Fibroblast of mammary gland (primary cell): ENCODE measurements at places on chromosomes 12 and 14.

GRCh38 chr12:29731591-29731990 lies 52.2 kb downstream of the TMTC1 start:
- no peak for DNase-seq

DNA sequence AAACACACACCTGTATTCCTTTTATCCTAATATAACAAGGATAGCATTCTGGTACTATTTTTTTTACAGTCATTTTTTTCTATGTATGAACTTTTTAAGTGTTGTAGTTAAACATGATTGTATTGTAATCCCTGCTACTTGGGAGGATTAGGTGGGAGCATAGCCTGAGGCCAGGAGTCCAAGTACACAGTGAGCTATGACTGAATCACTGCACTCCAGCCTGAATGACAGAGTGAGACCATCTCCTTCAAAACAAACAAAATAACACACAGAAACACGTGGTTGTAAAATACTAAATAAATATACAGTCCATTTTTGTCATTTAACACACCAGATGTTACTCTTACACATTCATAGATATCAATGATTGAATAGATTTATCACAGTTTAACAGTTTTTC lies 56.9 kb downstream of the MAP4K5 start:
- DNase-seq, result peak; percentile 29

- DNase-seq, result no peak
Observed at GRCh38 chr12:87520968-87521367, 508.2 kb downstream of the C12orf50 start.

DNA sequence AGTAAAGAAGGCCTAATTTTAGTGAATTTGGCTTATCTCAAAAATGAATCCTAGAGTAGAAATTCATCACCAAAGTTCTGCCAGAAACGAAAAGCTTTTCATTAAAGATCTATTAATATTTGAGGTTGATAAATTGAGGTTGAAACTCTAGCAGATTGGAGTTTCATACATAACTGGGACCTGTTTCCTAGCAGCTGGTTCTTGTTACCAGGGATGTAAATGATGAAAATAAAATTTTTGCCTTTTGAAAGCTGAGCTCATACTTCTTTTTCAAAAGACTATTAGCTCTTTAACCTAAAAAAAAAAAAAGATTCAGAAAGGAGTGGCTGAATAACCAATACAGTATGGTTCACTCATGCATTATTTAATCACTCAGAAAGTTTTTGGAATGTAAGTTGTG lies 98.3 kb downstream of the PTGER2 start:
- peak; percentile 27 for DNase-seq

DNA sequence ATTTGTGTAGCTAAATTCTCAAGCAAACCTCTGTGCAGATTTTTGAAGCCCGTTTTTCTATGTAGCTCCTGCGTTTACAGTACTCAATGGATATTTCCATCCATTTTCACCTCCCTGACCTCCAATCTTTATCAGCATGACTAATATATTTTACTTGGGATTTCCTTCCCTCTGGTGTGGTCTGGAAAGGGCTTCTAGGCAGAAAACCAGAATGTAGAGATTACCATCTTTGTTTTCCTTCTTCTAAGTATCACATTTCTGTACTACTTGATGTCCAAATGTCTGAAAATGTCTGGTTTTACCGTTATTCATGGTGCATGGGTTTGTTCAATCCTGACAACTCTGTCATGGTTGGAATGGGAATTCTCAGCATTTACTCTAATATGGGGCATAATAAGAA lies 907.6 kb upstream of the FLRT2 start:
- no peak for DNase-seq

DNA sequence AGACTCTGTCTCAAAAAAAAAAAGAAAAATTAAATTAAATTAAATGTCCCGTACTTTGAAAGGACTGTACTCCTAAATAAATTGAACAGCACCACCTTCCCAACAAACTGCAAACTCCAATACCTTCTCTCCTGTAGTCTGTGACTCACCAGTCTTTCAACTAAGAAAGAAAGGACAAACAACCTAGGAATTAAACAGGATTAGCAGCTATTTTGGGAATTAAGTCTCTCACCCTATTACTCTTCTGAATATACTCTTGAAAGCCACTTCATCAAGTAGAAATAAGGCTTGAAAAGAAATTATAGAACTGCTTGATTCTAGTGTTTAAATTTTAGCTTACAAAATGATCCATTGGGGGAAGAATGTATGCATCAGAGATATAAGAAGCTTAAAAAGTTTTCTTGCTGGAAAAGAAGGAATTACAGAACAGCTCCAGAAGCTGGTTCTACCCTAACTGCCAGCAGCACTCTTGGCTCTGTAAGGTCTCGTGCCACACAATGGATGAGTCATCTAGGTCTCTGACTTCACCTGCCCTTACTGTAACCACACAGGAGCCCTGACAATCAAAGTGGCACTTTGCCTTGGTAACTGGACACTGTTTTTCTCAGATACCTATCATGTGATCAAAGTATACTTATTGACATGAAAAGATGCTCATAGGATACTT lies 57.0 kb upstream of the CERS5 start:
- DNase-seq, result no peak

GRCh38 chr14:72518809-72519377 lies 375.0 kb downstream of the DPF3 start:
- DNase-seq, result peak; percentile 10

- DNase-seq, result no peak
Observed at GRCh38 chr14:99257673-99258221, 14.2 kb downstream of the BCL11B start.

- DNase-seq, result peak; percentile 94
Observed at GRCh38 chr12:76259660-76260389, 88.4 kb downstream of the BBS10 start.

DNA sequence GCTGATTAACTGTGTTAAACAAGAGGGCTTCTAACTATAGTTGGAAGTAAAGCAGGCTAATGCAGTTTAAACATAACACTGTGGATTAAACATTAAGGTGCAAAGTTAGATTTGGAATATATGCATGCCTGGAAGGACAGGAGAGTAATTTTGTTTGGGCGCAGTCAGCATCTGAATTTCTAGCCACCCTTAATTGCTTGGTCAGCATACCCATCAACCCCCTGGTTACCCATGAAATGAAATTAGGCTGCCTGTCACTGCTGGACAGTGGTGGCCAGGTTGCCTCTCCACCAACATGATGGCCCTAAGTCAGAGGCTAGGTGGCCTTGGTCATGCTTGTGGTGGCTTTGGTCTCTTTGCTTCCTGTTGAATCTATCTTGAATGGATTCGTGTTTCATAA lies 30.0 kb upstream of the PTPRB start:
- DNase-seq, result no peak

GRCh38 chr12:115617391-115617790 lies 660.1 kb downstream of the MED13L start:
- no peak for DNase-seq

- no peak for DNase-seq
Observed at GRCh38 chr14:101476258-101476915, 84.9 kb upstream of the DIO3 start.
